Prostate gland (tissue), 2 donors: ENCODE measurements at places on chromosomes 2 and 18.

GRCh38 chr2:99444222-99444621, 45.6 kb downstream of the REV1 start:
- no peak for DNase-seq

- DNase-seq, result peak; percentile 58
These were observed 132.8 kb upstream of the TTC39C start for GRCh38 chr18:23881778-23882177.

- DNase-seq, result no peak
These were observed 44.0 kb downstream of the TCF4 start for GRCh38 chr18:55544014-55544413.

- no peak for DNase-seq
These were observed 504.9 kb downstream of the GALR1 start for GRCh38 chr18:77754475-77755044.

GRCh38 chr2:113962692-113963480, 73.0 kb downstream of the ACTR3 start:
- DNase-seq, result no peak

DNA sequence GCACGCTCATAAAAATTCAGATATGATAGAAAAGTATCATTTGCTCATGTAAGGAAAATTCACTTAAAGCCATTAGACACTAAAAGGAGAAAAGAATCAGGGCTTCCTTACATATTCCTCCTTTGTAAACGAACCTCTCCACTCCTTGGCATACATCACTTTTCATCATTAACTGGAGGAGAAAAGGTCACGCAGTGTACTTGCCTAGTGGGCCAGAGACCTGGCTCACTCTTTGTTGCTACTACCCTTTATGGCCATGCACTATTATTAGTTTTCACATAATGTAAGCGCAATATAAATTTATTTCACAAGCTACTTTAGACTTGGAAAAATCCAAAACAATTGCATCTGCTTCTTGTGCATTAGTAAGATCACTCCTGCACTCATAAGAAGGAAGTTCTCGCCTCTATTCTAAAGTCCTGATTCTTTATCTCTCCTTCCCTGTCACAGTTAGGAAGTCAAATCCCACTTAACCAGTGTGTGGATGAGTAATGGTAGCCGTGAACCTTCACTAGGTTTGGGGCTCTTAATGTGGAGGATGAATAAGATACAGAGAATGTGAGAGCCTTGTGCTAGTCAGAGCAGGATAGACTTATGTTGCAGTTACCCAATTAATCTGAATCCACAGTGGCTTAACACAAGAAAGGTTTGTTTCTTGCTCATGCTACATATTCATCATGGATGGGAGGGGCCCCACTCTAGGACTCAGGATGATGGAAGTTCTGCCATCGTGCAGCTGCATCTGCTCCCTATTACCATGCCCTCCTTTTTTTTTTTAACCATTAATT, 115.0 kb upstream of the GLS start:
- DNase-seq, result no peak

- no peak for DNase-seq
These were observed 78.7 kb downstream of the MYCN start for GRCh38 chr2:16019060-16019480.

- no peak for DNase-seq
These were observed 65.6 kb downstream of the ZFP36L2 start for GRCh38 chr2:43160778-43161177.

DNA sequence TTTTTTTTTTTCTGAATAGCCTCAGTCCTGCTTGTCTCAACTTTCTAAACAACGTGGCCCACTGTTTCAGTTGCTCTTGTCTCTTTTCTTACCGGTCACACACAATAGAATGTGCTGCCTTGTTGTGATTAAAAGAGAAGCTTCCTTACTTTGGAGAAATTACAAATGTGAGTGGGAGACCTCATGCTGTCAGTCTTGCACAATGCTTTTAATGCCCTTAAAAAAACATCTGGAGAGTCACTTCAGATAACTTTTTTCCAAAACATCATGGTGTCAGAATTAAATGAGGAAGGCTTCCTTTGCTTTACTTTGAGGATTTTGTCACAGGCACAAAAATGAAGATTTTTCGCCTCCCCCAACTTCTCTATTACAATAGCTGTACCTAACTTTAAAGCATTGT, 37.7 kb downstream of the LHCGR start:
- no peak for DNase-seq

DNA sequence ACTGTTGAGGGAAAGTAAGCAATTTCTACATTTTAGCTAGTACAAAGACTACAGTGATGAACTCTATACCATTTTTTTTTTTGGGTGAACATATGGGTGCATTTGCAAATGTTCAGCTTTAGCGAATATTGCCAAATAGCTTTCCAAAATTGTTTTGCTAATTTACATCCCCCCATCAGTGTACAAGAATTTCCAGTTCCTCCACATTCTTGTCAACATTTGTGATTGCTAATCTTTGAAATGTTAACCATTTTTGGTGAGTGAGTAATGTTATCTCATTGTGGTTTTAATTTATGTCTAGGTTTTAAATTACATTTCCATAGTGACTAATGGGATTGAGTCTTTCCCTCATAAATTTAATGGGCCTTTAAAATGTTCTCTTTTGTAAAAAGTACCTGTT, 16.4 kb upstream of the CNRIP1 start:
- no peak for DNase-seq

- DNase-seq, result no peak
These were observed 6.4 kb downstream of the SLC8A1 start for GRCh38 chr2:40445467-40445866.

DNA sequence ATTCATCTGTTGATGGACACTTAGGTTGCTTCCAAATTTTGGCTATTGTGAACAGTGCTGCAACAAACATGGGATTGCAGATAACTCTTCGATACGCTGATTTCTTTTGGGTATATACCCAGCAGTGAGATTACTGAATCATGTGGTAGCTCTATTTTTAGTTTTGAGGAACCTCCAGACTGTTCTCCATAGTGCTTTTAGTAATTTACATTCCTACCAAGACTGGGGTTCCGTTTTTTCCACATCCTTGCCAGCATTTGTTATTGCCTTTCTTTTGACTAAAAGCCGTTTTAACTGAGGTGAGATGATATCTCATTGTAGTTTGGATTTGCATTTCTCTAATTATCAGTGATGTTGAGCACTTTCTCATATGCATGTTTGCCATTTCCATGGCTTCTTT, 200.3 kb downstream of the MBD5 start:
- DNase-seq, result no peak

DNA sequence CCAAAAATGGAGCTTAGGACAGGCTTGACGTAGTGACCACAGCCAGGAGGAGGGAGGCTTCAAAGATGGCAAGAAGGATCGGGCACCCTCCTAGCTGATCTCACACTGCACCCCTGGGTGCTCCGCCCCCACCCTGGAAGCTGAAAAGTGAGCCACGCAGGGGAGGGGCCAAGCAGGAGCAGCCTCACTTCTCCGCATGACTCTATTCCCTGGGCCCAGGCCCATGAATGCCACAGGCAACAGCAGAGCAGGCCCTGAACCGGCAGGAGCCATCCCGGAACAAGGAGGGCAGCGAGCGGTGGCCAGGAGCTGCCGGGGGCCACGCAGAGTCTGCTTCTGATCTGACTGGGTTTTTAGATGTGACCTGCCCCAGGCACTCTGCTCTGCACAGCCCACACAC, 30.0 kb downstream of the BIN1 start:
- DNase-seq, result no peak

GRCh38 chr2:158766524-158766923, 28.6 kb upstream of the DAPL1 start:
- DNase-seq, result no peak

DNA sequence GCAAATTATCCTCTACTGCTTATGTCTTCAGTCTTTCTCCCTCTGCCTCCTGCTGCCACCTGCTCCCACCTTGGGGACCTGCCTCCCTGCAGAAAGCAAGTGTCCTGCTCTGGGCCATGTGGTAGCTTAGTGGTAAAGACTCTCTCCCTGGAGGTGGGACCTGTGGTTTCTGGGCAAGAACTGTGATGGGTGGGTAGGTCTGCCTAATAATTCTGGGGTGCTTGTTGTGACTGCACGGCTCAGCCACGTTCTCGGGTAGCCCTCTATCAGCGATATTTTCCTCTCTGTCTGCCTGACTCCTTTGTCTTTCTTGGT, 16.4 kb upstream of the CD28 start:
- DNase-seq, result no peak

GRCh38 chr2:239932881-239933735, 92.0 kb downstream of the NDUFA10 start:
- no peak for DNase-seq

DNA sequence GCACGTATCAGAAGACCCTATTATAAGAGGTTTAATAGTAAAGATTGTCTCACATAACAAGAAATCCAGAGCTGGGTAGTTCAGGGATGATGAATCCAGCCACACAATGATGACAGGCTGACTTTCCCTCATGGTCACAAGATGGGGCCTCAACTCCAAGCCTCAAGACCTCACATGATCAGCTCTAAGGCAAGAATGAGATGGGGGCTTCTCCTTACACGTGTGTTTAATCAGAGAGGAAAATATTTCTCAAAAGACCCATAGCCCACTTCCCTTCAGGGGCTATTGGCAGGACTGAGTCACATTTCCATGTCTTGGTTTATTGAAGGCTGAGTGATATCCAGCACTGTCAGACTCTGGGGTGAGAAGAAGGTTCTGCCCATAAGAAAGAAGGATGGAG, 100.2 kb upstream of the FOSL2 start:
- DNase-seq, result no peak

DNA sequence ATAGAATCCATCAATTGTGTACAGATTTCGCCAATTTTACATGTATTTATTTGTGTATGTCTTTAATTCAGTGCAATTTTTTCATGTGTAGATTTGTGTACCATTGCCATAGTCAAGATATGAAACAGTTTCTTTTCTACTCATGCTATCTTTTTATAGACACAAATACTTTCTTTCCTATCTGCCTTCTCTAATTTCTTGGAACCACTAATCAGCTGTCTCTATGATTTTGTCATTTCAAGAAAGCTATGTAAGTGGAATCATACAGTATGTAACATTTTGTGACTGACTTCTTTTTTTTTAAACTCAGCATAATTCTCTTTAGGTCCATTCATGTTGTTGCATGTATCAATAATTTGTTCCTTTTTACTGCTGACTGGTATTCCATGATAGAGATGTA, 33.3 kb downstream of the KIAA1328 start:
- no peak for DNase-seq

GRCh38 chr2:85114586-85115330, 18.4 kb upstream of the TCF7L1 start:
- DNase-seq, result no peak

DNA sequence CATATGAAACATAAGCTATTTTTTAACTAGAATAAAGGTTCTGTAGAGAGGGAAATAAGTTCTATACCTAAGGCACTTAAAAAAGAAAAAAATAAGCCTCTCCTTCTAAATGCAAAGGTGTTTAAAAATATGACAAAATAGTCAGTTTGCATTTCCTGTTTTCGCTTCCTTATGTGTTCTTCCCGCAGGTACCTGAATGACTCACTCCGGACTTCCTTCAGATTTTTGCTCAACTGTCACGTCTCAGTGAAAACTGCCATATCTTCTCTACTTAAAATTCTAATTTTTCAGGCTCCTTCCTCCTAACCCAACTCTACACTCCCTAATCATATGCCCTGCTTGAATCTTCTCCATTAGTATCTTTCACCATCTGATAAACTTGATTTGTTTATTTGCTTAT, 1333.1 kb downstream of the LRP1B start:
- no peak for DNase-seq

- DNase-seq, result no peak
These were observed 19.9 kb upstream of the FAM98A start for GRCh38 chr2:33619028-33619427.

DNA sequence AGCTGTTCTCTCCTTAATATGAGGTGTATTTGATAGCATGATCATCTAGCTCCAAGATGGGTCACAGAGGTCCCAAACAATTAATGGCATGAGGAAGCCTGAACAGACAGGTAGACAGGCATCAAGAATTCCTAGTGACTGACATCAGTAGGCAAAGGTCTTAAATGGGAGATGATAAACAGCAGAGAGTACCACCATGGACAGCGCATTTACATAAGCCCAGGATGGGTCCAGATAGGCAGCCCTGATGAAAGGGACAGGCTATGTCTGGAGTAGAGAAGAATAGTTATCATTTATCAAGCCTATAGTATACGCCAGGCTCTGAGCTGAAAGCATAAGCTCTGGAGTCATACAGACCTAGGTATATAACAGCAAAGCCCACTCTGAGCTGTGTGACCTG, 434.7 kb upstream of the SETBP1 start:
- DNase-seq, result no peak

GRCh38 chr2:185793532-185794345, 55.1 kb downstream of the FSIP2 start:
- no peak for DNase-seq

GRCh38 chr2:112924360-112924759, 13.4 kb downstream of the IL37 start:
- no peak for DNase-seq

DNA sequence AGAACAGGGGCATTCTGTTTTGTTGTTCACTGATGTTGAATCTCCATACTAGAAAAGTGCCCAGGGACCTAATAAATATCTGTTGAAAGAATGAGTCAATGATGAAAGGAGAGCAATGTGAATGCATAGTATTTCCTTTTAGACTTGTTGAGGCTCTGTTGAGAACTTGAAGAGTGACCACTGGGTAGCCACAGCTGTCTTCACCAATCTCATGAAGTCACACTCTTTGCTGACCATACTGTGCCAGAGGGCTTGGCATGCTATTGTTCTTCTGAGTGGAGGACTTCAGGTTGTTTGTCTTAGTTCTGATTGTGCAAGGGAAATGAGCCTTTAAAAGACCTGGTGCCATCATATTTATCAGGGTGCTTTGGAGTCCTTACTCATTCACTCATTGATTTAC, 41.6 kb upstream of the NT5C1B start:
- no peak for DNase-seq

DNA sequence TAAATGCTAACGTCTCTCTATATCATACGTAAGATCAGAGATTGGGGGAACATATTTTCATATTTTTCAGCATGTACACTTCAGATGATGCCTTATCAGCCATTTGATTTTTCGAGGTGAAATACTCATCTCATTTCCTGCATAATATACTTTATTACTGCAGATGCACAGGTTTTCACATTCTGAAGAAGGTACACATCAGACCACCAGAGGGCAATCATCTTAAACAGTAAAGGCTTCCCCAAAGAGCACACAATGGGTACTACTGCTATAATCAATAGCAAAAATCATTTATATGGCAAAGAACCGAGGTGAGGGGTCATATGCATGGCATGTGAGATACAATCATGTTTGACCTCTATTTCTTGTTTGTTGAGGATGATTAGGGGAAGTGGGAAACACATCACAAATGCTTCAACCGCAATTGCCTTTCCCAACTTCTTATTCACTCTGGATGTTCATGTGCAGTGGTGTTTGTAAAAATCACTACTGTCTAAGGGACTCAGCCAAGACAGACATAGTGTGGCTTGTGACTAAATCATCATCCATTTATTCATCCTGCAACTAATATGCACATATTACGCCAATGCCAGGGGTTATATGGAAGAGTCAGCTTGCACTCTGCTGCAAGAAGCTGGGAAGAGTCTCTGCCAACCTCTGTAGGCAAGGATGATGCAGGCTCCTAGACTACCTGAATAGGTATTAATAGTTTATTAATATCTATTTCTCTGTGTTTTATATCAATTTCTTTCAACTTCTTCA, 118.7 kb downstream of the EPB41L3 start:
- DNase-seq, result no peak

- no peak for DNase-seq
These were observed 17.2 kb downstream of the SPEG start for GRCh38 chr2:219451661-219452360.

GRCh38 chr2:54560146-54560881, 104.2 kb downstream of the SPTBN1 start:
- peak; percentile 15 for DNase-seq
